ENCODE measurements at places on chromosomes 6 and 20. TPM values are rescaled to one million over a fixed set of nuclear protein-coding genes. Genes with fewer than 3 reads are reported as not detected.

DNA sequence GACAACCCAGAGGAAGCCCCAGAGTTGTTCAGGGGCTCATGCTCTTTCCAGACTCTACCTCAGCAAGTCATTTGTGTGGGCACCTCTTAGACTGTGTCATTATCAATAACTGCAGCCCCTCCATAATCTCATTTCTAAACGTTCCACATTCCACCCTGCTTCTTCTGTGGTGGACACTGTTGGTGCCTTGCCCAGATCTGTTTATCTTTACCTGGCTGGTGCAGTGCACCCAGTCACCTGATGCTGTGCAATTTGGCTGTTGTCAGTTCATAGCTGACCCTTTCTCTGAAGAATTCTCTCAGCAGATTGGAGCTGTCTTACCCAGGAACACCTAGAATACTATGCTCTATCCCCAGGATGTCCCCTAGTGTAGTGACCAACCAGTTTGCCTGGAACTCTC lies 80.0 kb downstream of the ATRN start:
- no peak for DNase-seq

Gene BIRC7
- not detected for total RNA-seq

Gene MYMX
- not detected for total RNA-seq

- DNase-seq = no peak
These were observed 144.0 kb downstream of the FLRT3 start for GRCh38 chr20:14193443-14193842.

- no peak for DNase-seq
These were observed 3.6 kb downstream of the BPI start for GRCh38 chr20:38307371-38308046.

- DNase-seq = peak; percentile 67
These were observed 26.7 kb downstream of the IYD start for GRCh38 chr6:150395388-150396009.

- DNase-seq = no peak
These were observed 158.8 kb upstream of the ENPP5 start for GRCh38 chr6:46329568-46329967.

DNA sequence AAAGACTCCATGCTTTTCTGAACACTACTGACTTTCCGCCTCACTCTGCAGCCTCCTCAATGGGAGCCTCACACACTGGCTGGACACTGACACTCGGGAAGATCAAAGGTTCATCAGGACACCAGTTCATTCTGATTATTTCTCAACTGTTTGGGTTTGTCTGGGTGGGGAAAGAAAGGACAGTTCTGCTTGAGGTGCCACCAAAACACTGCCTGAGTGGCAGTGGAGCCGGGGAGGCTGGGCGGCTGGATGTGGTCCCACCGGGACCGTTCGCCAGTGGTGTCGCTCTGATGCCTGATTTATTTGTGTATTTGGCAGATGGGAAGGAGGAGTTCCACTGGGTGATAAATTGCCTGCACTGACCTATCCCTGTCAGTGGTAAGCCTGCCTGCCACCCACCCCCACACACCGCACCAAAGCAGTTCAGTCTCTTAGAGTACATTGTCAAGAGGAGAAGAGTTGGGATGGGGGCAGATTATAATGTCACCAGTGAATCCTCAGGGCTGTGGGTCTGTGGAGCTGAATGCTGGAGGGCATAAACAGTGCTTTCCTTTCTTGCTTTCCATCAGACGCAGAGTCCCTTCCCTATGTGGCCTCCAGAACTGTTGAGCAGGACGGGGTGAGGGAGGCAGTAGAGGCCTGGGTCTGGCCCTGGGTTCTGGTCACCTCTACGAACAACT lies 49.8 kb downstream of the EDN1 start:
- no peak for DNase-seq

DNA sequence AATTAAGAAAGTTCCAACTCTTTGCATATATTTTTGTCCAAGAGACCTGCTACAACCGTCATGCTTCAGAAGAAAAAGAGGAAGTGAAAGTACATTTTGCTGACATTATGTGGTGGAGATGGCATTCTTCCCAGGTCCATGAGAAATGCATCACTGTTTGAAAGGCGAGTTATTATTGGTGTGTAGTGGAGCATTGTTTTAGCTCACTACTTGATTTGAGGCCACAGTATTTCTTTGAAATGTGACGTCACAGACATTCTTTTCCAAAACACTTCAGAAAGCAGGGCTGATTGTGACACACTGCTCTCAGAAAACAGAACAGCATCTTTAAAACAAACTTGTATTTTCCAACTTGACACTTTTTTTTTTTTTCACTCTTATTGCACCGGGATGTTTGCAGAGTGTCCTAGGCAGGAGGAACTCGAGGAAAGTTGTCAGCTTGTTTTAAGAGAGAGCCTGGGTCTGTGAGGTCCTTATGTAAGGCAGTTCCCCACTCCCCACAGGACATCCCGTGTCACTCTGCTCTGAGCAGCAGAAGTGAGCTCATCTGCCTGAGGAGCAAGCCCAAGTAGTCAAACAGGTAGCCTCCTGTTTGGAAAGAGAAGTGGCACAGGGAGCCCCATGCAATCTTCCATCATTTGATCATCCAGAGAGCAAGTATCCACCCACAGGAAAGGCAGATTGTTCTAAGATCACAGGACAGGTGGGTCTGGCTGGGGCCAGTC lies 1.1 kb downstream of the SPTLC3 start:
- DNase-seq = peak; percentile 86

DNA sequence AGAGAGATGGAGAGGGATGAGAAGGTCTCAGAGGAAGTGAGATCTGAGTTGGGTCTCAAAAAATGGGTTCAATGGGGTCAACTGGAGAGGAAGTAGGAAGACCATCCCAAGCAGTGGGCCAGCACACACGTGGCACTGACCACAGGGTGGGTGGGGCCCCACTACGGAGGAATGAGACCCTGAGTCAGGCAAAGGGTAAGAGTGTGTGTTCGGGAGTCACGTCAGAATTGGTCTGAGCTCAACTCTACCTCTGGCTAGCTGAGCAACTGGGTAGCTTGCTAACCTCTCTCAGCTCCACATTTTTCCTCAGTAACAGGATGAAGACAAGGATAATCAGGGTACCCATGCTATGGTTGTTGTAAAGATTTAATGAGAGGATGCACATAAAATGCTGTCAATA lies 79.0 kb downstream of the TRERF1 start:
- no peak for DNase-seq

Gene NKX2-2
- total RNA-seq = not detected

DNA sequence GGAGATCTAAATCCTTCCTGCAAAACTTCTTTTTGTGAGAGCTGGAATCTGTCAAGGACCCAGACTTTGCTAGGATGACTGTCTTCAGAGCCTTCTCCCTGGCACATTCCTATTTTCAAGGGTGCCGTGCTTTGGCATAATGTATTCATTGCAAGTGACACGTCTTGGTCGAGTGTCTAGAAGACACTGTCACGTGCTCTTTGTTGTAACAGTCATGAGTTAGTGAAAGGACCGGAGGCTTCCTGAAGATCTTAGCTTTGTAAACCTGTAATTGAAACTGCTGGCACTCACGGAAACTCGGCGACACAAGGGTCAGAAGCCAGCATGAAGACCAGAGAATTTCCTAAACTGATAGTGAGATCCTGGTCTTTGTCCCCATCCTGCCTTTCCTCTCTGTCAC lies 19.7 kb upstream of the TAGAP start:
- no peak for DNase-seq

DNA sequence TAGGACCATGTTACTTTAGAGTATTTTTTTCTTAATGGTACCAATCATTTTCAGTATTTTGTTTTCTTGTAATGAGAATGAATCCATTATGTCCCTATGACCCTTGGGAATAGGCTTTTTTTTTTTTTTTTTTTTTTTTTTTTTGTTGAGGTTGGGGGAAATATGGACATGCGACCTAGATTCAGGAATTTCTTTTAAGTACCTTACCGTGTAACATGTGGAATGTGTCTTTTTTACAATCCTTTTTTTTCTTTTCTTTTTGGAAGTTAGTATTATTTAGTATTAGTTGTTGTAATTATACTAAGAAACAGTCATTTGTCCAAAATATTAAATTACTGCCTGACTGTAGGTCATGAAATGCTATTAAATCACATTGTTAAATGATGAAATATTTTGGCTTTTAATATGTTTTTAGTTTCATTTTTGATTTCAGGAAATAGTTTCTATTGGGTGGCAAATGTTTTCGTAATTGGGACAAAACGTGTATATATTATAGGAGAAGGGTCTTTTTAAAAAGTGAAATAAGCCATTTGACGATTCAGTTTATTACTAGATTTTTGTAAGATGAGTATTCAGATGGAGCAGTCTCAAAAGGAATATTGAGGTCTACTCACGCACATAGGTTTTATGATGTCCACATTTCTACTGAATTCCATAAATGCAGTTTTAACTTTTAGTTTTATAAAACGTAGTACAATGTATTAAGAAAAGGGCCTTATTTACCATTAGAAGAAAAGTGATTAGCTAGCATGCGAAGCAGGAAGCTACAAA lies 4.9 kb downstream of the ARID1B start:
- no peak for DNase-seq

Gene WASF1
- total RNA-seq = 15.8 TPM

GRCh38 chr6:168370310-168370991 lies 50.9 kb upstream of the DACT2 start:
- DNase-seq = peak; percentile 50

DNA sequence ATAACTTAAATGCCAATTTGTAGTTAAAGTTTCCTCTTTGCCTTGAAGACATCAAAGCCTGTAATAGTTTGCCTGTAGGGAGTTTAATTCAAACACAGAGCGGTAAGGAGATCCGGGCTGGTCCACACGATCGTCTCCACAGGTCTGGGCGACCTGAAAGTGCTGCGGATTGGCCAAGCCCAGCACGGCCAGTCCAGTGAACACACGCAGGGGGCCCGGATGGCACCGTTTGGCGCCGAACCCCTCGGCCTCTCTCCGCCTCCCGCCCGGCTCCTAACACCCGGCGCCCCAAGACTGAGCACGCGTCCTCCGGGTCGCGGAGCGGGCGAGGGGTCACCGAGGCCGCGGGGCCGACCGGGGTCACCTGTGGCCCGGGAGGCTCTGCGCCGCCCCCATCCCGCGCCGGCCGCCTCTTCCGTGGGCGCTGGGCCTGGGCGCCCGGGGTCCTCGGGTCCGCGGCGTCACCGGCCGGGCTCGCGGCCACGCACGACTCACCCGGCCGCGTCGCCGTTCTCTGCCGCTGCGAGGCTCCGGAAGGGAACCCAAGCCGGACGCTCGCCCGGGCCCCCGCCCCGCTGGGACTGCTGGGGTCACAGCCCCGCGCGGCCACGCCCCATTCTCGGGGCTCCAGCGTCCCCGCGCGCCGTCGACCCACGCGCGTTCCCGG lies 481 bp downstream of the SERPINB6 start:
- peak; percentile 58 for DNase-seq

Gene SLC16A10
- total RNA-seq = 2.9 TPM

Gene GNL1
- total RNA-seq = 34.7 TPM

- no peak for DNase-seq
These were observed 48.8 kb downstream of the NOX3 start for GRCh38 chr6:155406801-155407200.

DNA sequence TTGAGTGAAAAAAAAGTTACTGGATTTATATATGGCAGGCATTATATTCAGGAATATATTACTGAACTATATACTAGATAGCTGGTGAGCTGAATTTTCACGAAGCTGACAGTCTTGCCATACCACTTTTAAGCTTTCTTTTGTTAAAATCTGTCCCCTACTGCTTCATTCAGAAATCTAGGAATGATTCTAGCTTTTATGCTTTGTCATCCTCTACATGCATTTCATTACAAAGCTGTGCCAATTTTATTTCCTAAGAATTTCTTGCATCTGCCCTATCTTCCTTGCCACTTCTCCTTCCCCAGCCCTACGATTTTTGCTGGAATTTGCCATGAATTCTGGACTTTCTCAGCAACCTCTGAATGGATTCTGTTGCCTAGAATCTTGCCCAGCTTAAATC lies 158.5 kb upstream of the ADGRB3 start:
- no peak for DNase-seq

DNA sequence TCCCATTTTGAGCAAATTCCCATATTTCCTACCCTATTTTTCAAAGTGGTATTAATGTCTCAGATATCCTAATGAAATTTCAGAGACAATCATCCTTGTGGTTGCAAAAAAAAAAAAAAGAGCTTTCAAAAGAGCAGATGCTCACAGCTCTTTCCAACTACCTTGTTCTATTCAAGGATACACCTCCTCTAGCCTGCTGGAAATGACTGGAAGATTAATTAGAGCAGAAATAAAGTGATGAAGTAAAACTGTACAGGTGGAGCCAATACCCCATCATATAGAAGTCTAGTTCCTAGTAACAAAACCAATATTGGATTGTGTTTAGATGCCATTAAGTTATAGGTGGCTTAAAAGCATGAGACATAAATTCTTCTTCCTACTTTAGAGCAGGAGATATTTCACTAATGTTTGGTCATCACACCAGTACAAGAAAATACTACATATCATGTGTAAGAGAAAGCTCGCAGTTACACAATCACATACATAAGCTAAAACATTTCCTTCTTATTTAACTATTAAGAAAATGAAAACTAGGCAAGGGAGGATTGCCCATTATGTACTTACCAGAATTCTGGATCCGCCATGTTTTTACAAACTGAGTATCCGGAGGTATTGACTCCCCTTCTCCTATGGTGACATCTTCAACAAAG lies 42.4 kb downstream of the ILRUN start:
- DNase-seq = no peak

DNA sequence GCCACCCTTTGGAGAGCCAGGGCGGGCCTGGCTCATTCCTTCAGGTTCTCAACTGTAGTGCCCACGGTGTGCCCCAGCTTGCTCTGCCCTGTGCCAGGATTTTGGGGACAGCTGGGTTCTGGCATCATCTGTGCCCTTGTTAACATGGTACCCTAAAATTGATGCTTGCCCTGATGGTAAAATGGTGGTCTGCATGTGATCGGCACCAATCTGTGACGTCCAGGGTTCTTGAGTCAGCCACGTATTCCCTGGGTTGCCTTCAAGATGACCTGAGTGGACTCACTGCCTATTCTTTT lies 31.2 kb upstream of the APCDD1L start:
- no peak for DNase-seq

Gene SLC17A3
- not detected for total RNA-seq

DNA sequence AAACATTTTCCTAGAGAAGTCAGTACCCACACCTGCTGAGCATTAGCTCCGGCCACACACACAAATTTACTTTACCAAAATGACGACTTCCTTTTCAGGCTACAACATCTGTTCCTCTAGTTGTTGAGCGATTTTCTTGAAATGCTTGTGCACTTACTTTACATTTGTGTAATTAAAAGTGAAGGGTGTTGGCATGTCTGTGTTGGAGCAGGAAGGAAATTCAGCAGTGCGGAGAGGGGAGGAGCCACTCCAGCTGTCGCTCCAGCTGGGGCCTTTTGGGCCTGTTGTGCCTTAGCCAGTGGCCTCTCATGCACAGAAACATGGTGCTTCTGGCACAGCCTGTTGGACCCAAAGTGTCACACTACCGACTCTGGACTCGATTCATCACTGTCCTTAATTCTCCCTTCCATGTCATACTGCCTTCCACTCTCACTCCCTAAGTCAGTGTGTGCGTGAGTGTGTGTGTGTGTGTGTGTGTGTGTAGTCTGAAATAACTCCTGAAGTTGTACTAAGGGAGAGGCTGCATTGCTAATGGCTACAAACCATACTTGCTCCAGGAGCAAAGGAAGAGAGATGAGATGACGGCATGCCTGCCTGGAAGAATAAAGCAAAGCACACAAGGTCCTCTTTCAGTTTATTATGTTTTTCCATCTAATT lies 191.8 kb upstream of the ARG1 start:
- DNase-seq = no peak

Data from PC-3 (cell line).